ENCODE measurements at places on chromosomes 6 and 20. TPM values are rescaled to one million over a fixed set of nuclear protein-coding genes. Genes with fewer than 3 reads are reported as not detected.

GRCh38 chr20:45836841-45837240 is 3.2 kb downstream of the SNX21 start:
- DNase-seq, result peak; percentile 78

DNA sequence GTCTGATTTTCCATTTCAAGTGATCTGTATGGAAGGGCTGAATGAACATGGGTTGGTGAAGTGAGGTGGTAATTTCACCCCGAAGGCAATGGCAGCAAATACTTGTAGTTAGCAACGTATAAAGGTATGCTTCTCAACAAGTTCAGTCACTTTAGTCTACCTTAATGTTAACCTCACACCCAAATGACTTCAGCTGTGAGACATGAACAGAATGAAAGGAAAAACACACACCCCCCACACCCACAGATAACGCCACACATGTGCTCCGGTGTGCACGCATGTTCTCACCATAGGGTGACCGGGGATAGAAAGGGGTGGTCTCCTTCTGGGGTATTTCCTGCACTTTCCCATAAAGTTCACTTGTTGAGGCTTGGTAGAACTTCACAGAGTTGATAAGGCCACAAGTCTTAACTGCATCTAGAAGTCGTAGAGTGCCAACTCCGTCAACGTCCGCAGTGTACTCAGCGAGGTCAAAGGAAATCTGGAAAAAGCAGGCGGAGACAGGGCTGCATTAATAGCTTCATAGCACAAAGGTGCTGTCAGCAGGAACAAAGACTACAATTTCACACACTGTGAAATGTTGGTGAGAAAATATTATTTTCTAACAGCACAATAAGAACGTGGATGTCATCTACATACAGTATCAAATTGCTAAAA is 284.8 kb downstream of the GMDS start:
- no peak for DNase-seq

DNA sequence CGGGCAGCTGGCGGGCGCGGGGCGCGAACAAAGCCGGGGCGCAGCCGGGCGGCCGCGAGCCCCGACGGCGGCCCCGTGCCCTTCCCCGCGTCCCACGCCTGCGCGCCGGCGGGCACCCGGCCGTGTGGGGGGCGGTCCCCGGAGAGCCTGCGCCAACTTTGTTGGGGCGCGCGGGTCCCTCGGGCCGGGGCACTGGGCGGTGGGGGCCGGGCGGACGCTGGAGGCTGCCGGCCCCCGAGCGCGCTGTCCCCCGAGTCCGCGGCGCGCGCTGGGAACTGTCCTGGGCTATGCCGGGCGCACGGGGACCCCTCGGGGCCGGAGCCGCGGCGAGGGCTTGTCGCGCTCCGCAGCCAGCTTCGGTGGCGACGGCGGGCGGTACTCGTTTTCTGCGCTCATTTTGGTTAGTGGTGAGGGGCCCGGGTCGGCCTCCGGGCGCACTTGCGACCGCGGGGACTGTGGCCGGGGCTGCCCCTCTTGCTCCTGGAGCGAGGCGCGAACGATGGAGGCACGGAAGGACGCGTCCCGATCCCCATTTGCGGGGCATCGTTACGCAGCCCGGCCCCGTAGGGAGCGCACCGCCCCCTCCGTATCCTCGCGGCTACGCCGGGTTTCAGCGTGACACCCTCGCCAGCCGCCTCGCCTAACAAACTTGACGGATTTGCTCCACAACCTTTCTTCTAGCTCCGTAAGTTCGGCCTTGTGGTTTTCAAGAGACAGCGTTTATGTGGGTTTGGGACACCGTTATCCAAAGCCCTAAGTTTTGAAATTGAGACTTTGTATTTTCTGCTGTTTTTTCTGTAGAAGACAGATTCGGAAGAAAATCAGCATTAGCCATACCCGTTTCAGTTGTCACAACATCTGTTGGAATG is 622 bp downstream of the SS18L1 start:
- DNase-seq, result peak; percentile 78

DNA sequence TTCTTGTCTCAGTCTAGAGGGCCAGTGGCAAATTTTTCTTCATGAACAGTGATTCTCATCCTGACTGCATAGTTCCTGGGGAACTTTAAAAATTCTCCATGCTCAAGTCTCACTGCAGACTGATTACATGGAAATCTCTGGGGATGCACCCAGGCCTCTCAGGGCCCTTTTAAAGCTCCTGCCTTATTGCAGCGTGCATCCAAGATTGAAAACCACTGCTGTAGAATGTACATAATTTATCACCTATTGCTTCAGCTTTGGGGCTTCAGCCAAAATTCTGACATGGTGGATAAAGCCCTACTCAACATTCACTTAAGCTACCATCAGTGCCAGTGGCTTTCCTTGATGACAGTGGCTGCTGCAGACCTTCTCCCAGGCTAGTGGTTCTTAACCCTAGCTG is 143.8 kb downstream of the BTBD3 start:
- DNase-seq, result peak; percentile 38

- DNase-seq, result no peak
Measured at GRCh38 chr6:132354517-132355167, 46.6 kb downstream of the MOXD1 start.

DNA sequence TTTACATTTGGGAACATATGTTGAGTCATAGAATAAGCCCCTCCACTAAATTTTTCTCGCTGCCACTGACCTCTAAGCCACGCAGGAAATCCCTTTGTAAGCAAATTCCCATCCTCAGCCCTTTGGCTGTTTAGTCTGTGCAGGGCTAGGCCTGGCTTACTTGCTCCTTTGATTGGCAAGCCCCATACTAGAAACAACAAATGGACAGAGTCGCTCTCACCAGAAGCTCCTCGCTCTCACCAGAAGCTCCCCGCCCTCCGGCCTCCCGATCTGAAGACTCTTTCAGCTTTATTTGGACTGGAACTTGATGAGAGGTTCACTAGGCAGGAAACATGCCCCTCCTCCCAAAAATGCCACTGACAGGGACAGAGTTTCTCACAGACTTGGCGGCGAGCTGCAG is 149.2 kb upstream of the EXOC2 start:
- DNase-seq, result peak; percentile 85

DNA sequence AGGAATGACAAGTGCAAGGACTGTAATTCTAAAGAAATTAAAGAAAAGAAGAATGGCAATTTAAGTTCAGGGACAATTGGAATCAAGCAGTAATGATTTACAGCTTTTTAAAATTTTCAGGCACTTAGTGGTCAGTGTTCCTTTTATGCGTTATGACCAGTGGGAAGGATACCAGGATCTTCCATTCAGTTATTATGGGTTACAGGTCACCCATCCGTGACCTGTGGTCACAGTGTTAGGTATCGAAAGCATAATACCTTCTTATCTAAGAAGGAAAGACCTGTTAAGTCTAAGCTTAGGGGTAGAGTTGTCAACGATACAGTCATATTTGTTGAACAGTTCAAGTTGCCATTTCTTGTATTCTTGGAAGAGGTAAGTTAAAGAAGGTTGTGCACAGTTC is 253.8 kb downstream of the LAMA2 start:
- DNase-seq, result no peak

The GSTA2 gene
- total RNA-seq, result not detected

The MUC22 gene
- not detected for total RNA-seq

The GTPBP2 gene
- 69.9 TPM for total RNA-seq

The KHDC1 gene
- 3.9 TPM for total RNA-seq

The PLA2G7 gene
- total RNA-seq, result not detected

All from fibroblast of villous mesenchyme (primary cell).